ENCODE measurements at places on chromosomes 16 and 17. TPM values are rescaled to one million over a fixed set of nuclear protein-coding genes. Genes with fewer than 3 reads are reported as not detected.

The CASKIN1 gene
- 0.52 TPM for total RNA-seq

The TAT gene
- total RNA-seq, result not detected

The SLFN14 gene
- total RNA-seq, result 1.0 TPM

The KRTAP2-1 gene
- total RNA-seq, result not detected

The CHD9NB gene
- 0.52 TPM for total RNA-seq

Measured in skeletal muscle tissue (tissue), 5 donors.